ENCODE measurements at places on chromosomes 2 and 18.

GRCh38 chr2:74010087-74010541, 25.4 kb downstream of the TET3 start:
- DNase-seq, result no peak

DNA sequence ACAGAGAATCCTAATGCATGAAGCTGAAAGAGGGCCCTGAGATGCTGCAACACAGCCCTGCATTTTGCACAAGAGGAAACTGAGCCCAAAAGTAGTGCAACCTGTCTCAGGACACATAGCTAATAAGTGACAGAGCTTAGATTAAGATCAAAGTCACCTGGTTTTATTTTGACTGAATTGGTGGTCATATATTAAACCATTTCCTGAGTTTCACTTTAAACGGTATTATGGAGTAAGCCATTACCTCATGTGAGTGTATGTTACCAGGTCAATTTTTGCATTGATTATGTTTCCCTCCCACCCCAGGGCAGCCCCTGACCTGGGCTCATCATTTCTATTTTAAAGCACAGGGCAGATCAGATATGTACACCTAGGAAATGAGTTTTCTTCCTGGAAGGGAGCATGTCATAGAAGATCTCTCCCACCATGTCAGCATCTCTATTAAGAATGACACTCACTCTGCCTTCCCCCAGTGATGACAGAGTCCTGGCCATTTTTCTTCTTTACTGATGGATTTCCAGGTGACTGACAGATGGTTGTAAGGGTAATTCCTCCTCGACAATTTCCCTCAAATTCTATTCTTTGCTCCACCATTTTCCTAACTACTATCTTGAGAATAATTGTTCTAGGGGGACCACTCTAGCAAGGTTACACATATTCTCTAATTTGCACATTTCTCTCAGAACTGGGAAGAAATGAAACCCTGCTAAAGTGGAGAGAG, 441.3 kb upstream of the SLC14A2 start:
- no peak for DNase-seq

DNA sequence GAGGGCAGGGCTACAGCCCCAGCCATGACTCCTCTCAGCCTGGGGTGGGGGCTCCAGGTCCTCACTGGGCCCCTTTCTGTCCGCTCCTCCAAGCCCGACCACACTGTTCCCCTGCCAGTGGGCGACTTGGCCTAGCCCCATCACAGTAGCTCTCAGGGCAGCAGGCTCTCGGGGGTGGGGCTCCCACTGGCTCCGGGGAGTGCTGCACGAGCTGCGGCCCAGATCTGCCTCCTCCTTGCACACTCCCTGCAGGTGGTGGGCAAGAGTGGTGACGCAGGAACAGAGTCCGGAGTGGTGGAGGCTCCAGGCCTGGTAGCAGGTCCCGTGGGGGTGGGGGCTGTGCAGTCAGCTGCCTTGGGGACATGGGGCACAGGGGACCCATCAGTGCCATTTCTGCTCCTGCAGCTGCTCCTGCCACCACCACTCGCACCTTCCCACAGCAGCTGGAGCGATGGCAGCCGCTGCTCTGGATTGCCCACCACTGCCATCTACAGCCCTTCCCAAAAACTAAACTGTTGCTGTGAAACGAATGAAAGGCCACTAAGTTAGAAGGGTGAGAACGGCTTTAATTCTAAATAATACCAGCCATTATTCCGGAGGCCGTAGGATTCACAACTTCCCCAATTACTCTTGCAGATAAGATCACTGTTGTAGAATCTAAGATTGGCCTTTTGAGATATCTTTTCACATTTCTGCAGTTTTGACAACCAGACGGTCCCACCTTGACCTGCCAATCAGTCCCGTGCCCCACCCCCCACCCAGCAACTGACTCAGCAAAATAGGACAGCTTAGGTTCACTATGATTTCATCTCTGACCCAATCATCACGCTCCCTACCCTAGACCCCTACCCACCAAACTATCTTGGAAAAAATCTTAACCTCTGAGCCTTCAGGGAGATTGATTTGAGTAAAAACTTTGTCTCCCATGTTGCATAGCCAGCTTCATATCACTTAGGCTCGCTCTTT, 530.2 kb downstream of the DCC start:
- no peak for DNase-seq

DNA sequence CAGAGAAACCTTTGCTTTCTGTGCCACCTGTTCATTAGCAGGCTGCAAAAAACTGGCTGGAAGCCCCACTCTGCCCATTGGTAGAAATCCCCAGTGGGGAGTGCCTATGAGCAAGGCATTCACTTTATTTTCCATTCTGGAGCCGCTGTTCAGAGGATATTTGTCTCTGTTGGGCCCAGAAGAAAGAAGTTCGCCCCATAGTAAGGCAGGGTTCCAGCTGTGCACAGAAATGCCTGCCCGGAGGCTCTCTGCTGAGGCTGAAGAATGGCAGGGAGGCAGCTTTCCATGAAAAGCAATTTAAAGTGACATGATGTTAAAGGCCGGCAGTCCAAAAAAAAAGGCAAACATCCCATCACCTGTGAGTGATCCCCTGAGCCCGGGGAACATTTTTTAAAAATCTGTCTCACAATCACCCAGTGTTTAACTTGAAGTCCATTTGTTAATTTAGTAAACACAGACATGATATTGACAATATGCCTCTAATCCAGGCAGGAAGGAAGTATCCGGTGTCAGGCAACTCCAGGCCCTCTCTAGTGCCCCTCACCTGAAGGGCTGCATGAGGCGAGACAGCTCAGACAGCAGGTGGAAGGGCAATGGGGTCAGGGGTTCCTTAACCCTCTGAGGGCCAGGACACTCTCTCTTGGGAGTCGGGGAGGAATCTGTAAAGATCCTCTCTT, 265.1 kb upstream of the SIX2 start:
- DNase-seq, result no peak

GRCh38 chr2:134815741-134816140, 22.7 kb upstream of the ACMSD start:
- no peak for DNase-seq

DNA sequence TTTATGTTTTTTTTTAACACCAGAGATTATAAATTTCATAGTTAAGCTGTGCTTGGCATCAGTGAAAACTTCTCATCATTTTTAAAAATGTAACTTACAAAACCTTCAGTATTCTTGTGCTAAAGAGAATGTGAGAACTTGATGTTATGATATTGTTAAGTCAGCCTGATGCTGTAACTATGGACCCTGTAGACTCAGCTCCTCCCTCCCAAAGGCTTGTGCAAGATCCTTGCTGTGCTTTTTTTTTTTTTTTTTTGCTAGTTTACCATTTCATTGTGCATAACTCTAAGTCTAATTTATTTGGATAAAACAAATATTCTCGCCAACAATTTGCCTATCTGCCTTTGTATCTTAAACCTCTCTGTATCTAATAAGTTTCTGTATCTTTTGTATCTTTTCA, 12.9 kb upstream of the TFPI start:
- DNase-seq, result no peak

DNA sequence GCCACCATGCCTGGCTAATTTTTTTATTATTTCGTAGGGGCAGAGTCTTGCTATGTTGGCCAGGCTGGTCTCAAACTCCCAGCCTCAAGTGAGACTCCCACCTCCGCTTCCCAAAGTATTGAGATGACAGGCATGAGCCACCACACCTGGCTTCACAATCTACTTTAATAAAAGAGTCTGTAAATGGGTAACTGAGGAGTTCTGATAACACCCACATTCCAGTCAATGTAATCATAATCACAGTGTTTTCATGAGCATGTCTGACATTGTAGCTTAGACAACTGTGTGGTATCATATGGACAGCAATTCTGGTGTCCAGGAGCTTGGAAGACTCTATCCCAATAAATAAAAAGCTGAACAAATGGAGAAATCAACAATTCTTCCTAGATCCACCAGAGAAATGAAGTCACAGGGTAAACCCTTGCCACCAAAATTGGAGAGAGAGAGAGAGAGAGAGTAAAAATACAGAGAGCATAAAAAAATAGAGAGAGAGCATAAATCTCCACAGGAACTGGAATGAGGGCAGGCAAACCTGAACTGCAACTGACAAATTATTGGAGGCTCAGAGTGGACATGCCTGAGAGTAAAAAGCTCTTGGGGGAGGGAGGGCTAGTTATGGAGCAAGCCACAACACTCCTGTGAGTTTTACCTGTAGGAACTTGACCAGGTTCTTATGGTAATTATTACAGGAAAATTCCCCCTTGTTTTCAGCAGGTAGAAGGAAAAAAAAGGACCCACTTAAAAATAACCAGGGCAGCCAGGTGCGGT, 12.4 kb upstream of the NBEAL1 start:
- no peak for DNase-seq

DNA sequence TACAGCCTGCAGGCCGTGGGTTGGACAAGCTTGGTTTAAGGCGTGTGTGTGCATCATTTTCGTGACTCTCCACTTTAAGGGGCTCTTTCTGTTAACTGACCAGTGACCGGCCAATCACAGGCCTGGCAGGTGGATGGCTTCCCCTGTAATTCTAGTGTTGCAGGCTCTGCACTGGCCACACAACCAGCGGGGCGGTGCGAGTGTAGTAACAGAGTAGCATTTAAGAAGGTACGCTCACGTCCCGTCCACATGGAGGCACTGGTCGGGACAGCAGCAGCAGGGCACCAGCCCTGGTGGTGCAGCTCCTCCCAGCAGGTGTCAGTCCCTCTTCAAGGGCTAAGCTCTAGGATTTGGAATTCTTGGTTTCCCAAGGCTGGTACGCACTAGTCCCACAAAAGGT, 8.0 kb upstream of the ANO7 start:
- no peak for DNase-seq
